Aortic smooth muscle cell (primary cell): ENCODE measurements at places on chromosomes 2 and 18. TPM values are rescaled to one million over a fixed set of nuclear protein-coding genes. Genes with fewer than 3 reads are reported as not detected.

Gene RAB17
- total RNA-seq = 0.26 and 0.31 TPM in 2 replicates

Gene GORASP2
- total RNA-seq = 30.3 and 34.1 TPM in 2 replicates

Gene PTPRN
- 0.25 and 0.40 TPM in 2 replicates for total RNA-seq

Gene DSG2
- under 0.01 and 0.31 TPM in 2 replicates for total RNA-seq

Gene TDRD15
- total RNA-seq = not detected in 2 replicates

Gene FLACC1
- total RNA-seq = 1.6 and 1.8 TPM in 2 replicates

Gene KIAA2012
- total RNA-seq = under 0.01 TPM in 1 of 2 replicates, not detected in the other

Gene ATP5F1A
- total RNA-seq = 708 and 733 TPM in 2 replicates
